Ammon's horn (tissue), 1 donor: ENCODE measurements at places on chromosomes 7 and 10.

DNA sequence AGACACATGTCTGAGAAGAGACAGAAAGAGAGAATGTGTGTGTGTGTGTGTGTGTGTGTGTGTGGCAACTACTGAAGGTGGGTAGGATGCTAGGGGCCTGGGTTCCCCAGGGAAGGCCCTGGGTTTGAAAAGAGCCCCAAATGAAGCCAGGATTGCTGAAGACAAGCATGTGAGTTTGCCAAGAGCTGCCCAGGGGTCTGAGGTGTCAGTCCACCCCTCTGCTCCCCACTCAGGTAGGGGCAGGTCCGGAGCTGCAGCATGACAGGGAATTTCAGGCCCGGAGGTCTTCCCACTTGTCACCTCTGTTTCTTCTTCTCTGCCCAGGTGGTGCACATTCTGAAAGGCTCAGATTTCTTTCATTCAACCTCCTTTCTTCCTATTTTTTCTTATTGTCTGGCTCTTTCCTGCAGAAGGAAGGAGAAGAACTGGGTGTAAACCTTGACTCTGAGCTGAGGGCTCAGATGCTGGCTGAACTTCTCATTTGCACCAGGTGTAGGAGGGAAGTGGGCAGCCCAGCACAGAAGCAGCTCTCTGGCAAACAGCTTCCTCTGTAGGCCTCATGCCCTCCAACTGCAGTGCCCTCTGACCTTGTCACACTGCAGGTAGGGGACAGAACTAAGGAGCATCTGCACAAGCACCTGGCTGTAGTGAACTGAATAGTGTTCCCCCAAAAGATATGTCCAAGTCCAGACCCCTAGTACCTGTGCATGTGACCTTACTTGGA, 79.6 kb upstream of the LRRC4 start:
- no peak for DNase-seq

- no peak for DNase-seq
Measured at GRCh38 chr10:103692436-103692951, 162.9 kb downstream of the SH3PXD2A start.

GRCh38 chr7:390761-391410, 100.9 kb downstream of the FOXL3 start:
- no peak for DNase-seq

- DNase-seq: peak; percentile 51
Measured at GRCh38 chr7:74290553-74290950, 1.3 kb downstream of the CLIP2 start.

GRCh38 chr10:13492493-13493180, 36.2 kb downstream of the BEND7 start:
- DNase-seq: no peak

- DNase-seq: no peak
Measured at GRCh38 chr10:129024046-129024445, 443.0 kb upstream of the MGMT start.

DNA sequence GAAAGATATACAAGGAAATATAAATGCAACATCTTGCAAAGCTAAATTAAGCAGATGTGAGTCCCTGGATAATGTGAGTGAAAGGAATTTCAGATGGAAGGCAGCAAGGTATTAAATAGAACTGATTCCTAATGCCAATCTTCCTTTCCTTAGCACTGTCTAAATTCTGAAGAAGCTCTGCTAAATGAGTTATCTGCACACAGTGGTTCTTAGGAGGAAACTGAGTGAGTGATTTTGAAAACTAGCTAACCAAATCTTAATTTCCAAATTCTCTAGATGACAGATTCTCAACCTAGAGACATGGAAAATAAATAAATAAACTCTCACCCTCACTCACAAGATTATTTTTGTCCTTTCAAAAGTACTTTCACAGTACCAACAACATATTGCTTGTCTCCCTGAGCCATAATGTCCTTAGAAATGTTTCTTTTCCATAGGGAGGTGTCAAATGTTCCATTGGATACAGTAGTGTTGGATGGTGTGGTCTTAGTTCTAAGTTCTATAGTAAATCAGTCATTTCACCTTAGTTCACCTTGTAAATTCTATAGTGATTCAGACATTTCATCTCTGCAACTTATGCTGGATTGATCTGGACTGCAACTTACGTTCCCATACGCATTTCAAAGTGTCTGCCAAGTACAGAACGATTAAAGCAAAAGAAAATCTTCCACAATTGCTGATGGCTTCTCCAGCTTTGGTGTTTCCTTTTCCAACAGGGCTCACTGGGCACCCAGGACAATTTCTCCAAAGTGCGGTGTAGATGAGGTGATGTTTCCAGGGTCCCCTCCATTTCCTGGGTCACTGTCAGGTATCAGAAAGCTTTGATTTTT, 145.4 kb upstream of the FAM171A1 start:
- DNase-seq: no peak

- DNase-seq: peak; percentile 83
Measured at GRCh38 chr10:79239275-79239779, 107.9 kb upstream of the PPIF start.

GRCh38 chr7:117937753-117938483, 64.7 kb upstream of the CTTNBP2 start:
- no peak for DNase-seq

- DNase-seq: no peak
Measured at GRCh38 chr7:83921271-83921940, 272.5 kb upstream of the SEMA3E start.

DNA sequence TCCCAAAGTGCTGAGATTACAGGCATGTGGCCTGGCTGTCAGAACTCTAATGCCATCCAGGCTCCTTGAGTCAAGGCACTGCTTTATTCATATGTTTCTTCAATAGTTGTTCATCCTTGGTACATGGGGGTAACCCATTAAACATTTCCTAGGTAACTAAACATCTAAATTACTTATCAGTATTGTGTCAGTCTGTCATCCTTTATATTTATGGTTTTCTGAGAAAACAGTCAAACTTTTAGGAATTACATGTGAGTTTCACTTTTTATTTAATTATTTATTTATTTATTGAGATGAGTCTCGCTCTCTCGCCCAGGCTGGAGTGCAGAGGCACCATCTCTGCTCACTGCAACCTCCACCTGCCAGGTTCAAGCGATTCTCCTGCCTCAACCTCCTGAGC, 45.5 kb upstream of the LAMB1 start:
- no peak for DNase-seq

DNA sequence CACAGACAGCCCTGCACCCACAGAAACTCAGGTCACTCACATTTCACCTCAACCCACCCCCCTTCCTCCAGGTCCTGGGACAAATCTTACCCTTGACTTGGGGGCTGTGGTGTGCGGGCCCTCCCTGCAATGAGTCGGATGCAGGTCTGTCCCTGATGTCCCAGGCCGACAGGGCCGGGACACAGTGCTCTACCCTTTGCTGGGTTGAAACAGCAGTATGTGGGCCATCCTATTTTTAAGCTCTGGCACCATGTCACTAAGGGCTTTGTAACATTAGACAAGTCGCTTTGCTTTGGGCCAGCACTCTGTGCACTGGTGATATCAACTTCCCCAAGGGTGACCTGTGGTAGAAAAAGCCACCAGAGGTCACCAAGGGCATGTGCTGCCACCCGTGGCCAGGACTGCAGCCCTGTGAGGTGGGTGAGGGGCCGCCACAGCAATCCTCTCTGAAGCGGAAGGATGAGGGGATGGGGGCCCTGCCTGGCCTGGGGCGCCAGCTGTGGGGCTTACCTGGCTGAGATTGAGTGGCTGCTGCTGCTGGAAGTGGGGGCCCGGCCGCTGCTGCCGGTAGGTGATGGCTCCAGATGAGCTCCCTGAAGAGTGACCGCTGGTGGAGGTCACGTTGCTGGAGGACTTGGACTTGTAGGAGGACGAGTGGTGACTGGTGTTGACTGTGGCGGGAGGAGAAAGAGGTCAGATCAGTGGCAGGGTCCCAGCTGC, 51.3 kb downstream of the CLEC2L start:
- DNase-seq: no peak

- no peak for DNase-seq
Measured at GRCh38 chr7:101370836-101371235, 8.2 kb downstream of the COL26A1 start.

GRCh38 chr10:102965311-102965851, 47.3 kb downstream of the CNNM2 start:
- no peak for DNase-seq

DNA sequence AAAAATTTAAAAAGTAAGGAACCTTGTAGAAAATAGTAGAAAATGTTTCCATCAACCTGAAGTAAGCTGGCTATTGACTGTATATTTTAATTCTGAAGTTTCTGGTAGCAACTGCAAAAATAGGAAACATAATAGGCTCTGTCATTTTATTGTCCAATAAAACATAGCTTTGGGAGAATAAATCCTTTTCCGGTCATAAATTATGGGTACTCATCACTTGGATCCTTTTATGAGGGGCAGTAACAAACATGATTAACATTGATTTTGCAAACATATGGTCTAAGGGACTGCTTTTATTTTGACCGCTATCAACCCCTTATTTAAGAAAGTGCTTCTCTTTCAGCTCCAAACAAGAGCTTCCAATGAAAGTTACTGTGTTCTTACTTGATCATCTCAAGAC, 495.9 kb upstream of the ANKRD30A start:
- no peak for DNase-seq

- no peak for DNase-seq
Measured at GRCh38 chr7:52670608-52671225, 364.7 kb upstream of the POM121L12 start.

GRCh38 chr7:118252087-118252486, 27.6 kb downstream of the ANKRD7 start:
- no peak for DNase-seq

DNA sequence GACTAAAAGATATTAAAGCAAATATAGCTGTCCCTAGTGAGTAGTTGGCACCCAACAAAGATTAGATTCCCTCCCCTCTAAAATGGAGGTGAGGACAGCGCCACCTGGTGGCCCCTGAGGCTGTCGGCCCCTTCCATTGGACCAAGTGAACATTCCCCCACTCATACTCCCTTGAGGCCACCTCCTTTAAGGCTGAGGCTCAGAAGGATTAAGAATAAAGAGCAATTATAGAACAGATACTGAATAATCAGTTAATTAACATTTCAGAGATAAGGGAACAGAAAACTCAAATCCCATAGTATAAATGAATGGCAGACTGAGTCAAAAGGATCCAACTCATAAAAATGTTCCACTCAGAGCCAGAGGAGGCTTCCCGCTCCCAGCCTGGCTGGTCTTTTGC, 130.4 kb upstream of the GHITM start:
- DNase-seq: no peak

GRCh38 chr7:96013836-96014235, 241.5 kb downstream of the DYNC1I1 start:
- no peak for DNase-seq

GRCh38 chr7:27462575-27463270, 200.0 kb downstream of the HIBADH start:
- no peak for DNase-seq

- no peak for DNase-seq
Measured at GRCh38 chr7:69032848-69033247, 565.4 kb upstream of the AUTS2 start.

- DNase-seq: no peak
Measured at GRCh38 chr7:151194188-151194587, 7.1 kb upstream of the ASB10 start.

GRCh38 chr10:101646364-101646763, 48.6 kb downstream of the FBXW4 start:
- DNase-seq: peak; percentile 79

DNA sequence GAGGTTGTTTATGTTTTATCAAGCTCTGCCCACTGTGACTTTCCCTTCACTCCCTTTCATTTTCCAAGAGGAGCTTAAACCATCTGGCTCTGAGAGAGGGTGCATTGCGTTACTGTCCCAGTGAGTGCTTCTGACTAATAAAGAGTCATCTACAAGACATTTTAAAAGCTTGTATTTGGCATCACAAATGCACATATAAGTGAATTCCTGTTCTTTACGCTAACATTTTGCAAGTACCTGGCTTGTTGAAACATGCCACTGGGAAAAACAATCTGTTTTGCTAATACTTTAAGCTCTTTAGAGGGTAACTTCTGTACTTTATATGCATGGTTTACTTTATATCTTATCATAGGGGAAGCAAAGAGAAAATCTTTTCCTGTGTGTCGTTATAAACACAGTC, 534.6 kb upstream of the POM121L12 start:
- DNase-seq: no peak

DNA sequence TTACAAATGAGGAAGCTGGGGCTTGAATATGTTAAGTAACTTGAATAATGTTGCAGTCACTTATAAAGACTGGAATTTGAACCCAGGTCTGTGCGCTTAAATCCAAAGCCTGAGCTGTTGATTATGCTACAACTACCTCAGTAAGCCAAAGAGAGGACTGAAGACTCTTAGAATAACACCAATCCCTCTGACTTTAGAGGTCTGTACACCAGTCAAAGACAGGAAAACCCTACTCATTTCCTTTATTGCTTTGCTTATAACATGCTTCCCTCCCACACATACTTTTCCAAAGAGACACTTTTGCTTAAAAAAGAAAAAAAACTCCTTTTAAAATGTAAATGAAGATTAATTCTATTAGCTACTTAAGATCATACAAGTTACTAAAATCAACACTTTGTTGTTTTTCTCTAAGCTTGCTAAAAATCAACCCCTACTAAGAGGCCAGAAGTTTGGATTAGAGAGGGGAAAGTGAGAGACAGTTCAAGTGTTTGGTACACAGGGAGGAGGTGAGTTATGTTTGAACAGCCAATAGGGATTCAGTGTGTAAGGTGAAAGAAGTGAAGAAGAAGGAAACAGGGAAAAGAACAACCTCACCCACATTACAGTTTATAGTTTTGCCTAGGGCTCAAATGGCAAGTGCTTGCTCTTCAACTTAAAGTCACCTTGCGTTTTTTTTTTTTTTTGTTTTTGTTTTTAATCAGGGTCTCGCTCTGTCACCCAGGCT, 74.8 kb downstream of the MDH2 start:
- no peak for DNase-seq

- no peak for DNase-seq
Measured at GRCh38 chr10:96236876-96237275, 34.5 kb downstream of the BLNK start.

GRCh38 chr10:43396928-43397624, 11.9 kb downstream of the HNRNPF start:
- DNase-seq: peak; percentile 87

DNA sequence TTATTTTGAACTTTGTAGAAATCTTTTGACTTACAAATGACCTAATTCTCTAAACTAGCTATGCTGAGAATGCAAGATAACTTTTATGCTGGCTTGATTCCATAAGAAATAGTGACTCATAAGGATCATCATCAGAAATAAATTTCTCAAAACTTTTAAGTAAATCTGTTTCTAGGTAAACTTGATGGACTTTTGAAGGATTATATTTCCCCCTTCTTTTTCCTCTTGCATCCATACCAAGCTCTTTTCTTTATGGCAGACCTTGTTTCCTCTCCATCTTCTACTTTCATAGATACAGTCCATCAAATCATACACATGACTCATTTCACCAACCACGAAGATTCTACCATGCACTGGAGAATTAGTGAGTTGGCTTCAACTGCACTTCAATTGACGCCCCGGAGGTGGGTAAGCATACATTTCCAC, 336.3 kb downstream of the KCNMA1 start:
- no peak for DNase-seq

- DNase-seq: no peak
Measured at GRCh38 chr10:69240455-69240854, 20.3 kb downstream of the HKDC1 start.

- no peak for DNase-seq
Measured at GRCh38 chr10:12772797-12773587, 228.5 kb downstream of the CCDC3 start.
